Hematopoietic multipotent progenitor cell treated with erythropoietin and hydrocortisone succinate and interleukin-3 and kit ligand, for 4 days (in vitro differentiated cells): ENCODE measurements at places on chromosomes 16 and 17.

GRCh38 chr16:65534121-65534528 is 412.3 kb upstream of the CDH11 start:
- DNase-seq = no peak

- no peak for DNase-seq
Measured at GRCh38 chr16:8816967-8817655, 19.5 kb downstream of the PMM2 start.

DNA sequence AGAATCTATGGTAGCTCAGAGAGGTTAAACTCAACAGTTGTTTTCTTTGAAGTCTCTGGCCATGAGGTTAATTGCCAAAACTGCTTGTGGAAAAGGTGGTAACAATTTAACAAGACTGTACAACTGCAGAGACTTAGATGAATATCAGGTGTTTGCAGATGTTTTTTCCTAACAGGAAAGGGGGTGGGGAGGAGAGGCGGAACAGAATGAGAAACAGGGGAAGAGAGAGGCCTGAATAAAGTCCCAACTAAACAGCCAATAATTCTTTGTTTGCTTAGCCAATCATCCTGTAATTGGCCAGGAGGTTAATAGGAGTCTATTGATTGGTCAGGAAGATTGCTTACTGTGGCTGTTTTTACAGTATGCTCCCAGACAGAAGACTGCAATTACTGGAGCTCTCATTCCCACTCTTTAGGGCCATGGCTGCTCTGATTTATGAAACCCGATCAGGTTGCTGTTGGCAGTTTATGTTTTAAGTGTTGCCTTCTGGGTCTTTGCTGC is 249.7 kb upstream of the TBX2 start:
- DNase-seq = no peak

DNA sequence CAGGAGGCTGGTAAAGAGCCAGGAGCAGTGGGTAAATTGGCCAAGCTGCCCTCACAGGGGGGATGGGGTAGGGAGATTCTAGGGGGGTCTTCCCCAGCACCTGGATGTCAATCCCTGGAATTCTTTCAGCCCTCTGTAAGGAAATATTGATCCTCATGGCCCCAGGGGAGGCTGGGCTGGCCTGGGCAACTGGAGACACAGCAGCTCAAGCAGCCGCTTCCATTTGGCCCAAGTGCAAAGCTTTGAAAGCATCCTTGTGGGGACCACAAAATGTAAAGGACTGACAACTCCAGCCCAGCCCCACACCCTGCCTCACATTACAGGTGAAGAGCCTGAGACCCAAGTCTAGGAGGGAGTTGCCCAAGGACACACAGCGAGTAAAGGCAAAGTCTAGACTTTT is 39.4 kb upstream of the MRPS23 start:
- DNase-seq = no peak

DNA sequence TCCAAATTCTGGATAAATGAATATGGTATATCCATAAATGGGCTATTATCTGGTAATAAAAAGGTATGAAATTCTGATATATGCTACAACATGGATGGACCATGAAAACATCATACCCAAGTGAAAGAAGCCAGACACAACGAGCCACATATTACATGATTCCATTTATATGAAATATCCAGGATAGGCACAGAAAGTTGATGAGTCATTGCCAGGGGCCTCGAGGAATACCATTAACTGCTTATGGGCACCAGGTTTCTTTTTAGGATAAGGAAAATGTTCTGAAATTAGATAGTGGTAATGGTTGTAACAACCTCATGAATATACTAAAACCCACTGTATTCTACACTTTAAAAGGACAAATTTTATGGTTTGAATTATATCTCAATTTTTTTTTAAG is 123.2 kb downstream of the PITPNC1 start:
- no peak for DNase-seq

DNA sequence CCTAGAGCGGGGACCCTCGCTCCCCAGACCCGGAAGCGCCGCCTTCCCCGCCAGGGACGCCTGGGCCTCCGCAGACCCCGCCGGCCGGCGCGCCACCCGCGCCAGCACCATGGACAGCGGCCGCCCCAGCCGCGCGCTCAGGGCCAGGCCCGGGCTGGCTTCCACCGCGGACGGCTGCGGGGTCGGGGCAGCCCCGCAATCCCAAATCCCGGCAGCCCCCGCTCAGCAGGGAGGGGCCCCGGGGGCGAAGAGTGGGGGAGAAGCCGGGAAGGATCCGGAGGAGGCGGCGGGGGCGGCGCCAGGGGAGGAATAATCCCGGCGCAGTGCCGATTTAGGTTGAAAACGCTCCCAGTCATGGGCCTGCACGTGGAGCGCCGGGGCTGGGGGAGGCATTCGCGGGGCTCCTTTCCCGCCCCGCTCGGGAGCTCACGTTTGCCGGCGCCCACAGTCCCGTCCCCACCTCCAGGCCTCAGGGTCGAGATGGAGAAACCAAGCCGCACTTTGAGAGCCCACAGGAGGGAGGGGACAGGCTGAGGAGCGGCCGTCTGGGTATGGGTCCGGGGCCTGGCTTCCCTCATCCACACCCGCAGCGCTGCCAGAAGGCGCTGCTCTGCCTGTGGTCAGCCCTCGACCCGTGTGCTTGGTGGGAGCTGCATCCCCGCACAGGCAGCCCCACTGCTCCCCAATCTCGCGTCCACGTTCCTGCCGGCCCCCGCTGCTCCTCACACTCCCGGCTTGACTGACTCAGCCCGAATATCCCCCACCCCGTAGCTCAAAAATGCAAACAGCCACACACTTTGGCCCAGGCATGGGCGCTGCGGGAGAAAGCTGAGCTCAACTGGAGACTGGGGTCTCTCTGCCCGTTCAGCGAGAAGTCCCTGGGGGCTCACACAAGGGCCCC is 4.7 kb downstream of the FBXL16 start:
- DNase-seq = peak; percentile 56

- DNase-seq = no peak
Measured at GRCh38 chr16:19289811-19290485, 4.4 kb downstream of the CLEC19A start.

- peak; percentile 70 for DNase-seq
Measured at GRCh38 chr16:67883872-67884261, 818 bp upstream of the NRN1L start.

DNA sequence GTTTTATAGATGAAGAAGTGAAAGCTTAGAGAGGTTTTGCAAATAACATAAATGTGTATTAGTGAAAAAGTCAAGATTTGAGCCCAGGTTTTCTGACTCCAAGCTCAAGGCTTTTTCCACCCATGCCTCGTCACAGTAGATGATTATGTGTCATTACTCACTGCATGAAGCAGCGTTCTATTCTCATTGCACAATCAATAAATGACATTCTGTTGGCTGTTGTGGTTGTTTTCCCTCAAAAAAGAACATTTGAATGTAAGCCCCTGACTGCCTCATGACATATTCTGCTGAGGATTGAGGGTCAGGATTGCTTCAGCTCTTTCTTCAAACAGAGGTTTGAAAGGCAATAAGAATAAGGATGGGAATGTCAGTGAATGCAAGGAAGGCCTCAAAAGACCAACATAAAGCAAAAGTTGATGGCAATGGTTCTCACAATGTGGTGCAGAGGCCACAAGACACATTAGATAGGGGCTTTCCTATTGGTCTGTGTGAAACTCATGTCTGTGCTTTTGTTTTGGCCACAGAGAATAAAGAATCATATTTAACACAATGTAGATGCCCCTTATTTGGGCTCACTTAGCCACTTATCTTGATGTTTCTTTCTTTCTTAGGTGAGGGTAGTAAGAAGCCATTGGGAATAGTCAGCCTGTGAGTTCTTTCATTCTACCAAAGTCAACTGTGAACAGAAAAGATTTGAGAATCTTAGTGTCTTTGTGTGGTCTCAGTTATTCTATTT is 5.4 kb upstream of the MMD start:
- DNase-seq = no peak

GRCh38 chr17:39196241-39196807 is 1.1 kb downstream of the CACNB1 start:
- DNase-seq = peak; percentile 15

- no peak for DNase-seq
Measured at GRCh38 chr16:63876103-63876502, 1245.8 kb downstream of the CDH11 start.

DNA sequence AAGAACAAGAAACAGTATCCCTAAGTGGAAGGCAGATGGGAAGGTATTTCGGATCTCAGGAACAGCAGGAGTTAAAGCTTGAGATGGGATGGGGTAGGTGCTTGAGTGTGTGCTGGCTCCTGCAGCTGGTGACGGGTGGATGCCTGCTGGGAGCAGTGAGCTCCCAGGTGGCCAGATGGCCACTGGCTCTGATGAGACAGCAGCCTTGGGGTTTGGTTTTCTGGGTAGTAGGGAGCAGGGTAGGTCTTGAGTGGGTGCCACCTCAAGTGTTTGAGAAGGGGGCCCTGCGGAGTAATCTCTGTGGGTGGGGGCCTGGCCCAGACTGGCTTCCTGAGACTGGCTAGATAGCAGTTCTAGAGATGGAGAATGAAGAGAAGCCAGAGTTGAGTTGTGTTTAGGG is 10.3 kb downstream of the EPN2 start:
- DNase-seq = no peak

GRCh38 chr17:37146086-37147064 is 197.6 kb downstream of the AATF start:
- no peak for DNase-seq

DNA sequence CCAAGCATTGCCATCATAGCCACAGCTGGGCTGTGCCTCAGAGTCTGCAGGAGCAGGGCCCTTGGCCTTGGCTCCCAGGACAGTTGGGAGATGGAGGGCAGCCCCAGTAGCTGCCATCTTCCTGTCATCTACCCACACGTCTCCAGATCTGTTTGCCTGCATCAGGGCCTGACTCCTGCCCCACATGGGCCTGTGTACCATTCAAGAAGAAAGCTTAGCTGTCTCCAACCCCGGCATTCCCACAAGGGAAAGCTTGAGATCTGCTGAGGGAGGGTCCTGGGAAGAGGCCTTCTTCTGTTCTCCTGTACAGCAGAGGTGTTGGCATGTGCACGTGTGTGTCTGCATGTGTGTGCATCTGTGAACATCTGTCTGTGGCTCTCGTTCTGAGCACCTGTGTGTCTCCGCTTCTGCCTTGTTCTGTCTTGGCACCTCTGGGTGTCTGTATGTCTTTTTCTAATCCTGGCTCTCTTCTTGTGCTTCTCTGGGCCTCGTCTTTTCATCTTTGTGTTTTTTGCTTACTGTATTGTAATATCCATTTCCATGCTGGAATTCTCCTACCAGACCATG is 122.2 kb downstream of the MRM1 start:
- DNase-seq = no peak

DNA sequence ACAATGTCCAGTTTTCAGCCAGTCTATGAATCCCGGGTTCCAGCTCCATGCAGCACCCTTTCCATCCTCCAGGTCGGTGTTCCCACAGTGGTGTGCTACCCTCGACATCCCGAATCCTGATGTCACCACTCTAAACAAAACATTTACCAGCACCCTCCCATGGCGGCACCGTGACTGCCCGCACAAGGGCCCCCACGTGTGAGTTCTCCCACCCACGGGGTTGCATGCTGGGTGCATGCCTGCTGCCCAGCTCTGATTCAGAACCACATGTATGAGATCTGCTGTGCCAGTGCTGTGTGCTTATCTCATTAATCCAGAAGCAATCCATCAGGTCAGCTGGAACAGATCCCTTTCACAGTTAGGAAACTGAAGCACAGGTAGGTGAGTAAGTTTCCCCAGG is 57.4 kb downstream of the C16orf78 start:
- no peak for DNase-seq

- no peak for DNase-seq
Measured at GRCh38 chr16:69852815-69853214, 90.7 kb downstream of the WWP2 start.

DNA sequence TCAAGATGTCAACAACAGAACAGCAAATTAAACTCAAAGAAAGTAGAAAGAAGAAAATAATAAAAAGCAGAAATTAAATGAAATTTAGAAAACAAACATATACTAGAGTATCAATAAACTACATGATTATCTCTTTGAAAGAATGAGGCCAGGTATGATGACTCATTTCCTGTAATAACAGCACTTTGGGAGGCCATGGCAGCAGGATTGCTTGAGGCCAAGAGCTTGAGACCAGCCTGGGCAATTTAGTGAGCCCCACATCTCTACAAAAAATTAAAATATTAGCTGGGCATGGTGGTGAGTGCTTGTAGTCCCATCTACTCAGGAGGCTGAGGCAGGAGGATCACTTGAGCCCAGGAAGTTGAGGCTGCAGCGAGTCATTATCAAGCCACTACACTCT is 232.5 kb downstream of the RAB11FIP4 start:
- no peak for DNase-seq
